Mesenteric fat pad (tissue), 1 donor: ENCODE measurements at places on chromosomes 16 and 17.

DNA sequence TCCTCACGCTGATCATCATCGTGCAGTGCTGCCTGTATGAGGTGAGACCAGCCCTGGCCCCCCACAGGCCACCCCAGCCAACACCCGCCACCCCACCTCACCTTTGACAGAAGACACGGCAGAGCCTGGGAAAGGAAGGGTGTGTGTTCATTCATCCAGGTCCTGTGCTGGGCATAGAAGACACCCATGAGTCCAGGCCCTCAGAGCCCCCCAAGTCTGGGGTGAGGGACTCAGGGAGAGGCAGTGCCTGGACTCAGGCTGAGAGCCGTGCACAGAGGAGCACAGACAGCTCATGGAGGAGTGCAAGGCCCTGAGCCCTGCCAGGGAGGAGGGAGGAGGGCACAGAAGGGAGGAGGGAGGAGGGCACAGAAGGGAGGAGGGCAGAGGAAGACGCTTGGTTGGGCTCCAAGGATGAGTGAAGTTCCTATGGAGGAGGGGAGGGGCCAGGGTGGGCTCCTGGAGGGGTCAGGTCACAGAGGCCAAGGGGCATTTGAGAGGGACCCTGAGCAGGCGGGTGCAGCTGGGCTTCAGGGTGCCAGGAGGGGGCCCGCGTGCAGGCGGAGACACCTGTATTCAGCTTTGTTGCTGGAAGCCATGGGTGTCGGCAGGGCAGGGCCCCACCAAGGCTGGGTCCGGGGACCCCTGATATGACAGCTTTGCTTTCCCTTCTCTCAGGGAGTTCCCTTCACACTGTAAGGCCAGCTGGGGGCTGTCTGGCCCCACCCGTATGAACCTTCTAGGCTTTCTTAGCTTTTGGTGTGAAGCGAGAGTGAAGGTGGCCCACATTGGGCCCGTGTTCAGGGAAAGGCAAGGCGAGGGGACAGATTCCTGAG, 11.4 kb downstream of the TAX1BP3 start:
- no peak for DNase-seq

DNA sequence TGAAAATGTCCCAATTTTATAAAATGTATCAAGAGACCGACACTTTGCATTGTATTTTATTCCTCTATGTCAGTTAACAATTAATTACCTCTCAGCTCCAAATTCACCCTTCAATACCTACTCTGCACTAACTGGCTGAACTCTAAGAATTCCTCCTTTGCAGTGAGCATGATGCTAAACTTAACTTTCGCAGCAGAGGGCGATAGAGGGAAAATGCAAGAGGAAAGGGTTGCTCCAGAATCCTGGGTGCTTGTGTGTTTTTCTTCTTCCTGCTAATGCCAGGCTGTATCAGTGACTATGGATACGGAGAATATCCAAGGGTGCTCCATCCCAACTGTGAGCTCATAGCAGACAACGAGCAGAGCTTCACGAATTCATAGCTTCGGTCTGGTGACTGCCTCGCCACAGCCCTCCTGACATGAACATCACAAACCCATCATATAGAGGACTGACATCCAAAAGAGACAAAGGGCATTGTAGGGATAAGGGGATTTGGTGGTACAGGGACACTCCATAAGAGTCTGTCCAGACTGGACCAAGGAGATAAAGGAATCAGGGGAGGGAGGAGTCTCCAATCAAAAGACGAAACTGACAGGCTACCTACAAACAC, 172.9 kb downstream of the STX8 start:
- DNase-seq: no peak

DNA sequence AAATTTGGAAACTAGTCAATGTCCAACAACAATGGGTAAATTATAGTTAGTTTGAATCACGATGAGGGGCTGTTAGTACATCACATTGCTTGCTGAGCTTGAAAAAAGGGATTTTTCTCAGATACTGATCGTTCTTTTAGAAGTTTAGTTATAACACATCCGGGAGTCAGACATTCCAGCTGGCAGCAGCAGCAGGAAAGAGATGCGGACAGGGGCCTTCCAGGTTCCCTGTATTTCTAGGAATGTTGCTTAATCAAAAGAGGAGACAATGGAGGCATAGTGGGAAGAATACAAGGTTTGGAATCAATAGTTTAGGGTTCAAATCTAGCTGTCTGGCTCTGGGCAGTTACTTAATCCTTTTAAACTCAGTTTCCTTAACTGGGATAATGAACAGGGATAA, 27.8 kb downstream of the CDK5R1 start:
- DNase-seq: no peak

DNA sequence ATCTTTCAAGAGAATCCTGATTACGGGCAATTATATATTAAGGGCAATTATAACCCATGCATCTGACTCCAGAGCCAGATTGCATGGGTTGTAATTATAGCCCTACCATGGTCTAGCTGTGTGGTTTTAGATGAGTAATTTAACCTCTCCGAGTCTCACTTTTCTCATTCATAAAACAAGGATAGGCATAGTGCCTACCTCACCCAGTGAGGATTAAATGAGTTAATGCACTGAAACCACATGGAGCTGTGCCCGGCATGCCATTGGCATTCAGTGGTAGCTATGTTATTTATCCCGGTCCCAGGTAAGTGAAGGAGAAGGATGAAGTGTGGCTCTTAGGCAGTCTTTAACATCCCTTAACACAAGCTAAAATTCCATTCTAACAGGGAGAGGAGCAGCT, 6.3 kb downstream of the SNX20 start:
- no peak for DNase-seq

DNA sequence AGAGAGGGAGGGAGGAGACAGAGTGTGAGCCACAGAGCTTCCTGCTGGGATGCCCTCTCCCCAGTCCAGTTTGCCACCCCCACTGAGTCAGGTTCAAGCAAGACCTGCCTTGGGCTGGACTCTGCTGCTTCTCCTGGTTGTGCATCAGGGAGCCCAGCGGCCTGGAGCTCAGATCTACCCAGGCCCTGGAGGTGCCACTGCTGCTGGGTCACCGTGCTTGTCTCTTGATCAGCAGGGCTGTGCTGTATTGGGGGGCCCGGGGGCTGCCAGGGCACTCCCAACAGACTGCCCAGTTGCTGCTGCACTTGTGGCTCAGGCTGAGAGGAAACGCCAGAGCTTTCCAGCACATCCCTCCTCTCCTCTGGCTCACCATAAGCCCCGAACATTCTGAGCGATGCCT, 8.9 kb downstream of the TLE7 start:
- DNase-seq: peak; percentile 47

- no peak for DNase-seq
These were observed 2.9 kb downstream of the NUP93 start for GRCh38 chr16:56732832-56733231.

GRCh38 chr17:44584443-44584842, 27.2 kb downstream of the FZD2 start:
- no peak for DNase-seq

GRCh38 chr17:31693433-31694220, 165.4 kb downstream of the COPRS start:
- DNase-seq: no peak

DNA sequence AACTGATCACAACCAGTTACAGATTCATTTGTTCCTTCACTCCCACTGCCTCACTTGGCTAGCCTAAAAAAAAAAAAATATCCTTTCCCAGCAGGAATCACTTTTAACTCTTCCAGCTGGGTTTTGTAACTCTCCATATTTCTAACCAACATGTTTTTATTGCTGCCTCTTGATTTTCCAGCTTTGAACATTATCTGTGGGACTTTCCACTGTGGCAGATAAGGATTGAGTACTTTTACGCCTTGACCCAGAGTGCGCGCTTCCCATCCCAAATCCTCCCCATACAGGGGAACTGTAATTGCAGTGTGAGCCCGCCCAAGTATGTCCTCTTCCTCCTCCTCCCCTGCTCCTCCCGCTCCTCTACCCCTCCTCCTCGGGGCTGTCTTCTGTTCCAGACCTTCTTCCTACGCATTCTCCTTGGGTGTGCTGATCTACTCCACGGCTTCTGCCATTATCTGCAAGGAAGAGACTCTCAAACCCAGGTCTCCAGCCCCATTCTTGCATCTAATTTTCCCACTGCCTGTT, 43.4 kb downstream of the CYB5D2 start:
- DNase-seq: peak; percentile 39

- no peak for DNase-seq
These were observed 12.9 kb downstream of the ITGAX start for GRCh38 chr16:31367853-31368252.

GRCh38 chr16:60541535-60541934, 1494.7 kb downstream of the CDH8 start:
- no peak for DNase-seq

DNA sequence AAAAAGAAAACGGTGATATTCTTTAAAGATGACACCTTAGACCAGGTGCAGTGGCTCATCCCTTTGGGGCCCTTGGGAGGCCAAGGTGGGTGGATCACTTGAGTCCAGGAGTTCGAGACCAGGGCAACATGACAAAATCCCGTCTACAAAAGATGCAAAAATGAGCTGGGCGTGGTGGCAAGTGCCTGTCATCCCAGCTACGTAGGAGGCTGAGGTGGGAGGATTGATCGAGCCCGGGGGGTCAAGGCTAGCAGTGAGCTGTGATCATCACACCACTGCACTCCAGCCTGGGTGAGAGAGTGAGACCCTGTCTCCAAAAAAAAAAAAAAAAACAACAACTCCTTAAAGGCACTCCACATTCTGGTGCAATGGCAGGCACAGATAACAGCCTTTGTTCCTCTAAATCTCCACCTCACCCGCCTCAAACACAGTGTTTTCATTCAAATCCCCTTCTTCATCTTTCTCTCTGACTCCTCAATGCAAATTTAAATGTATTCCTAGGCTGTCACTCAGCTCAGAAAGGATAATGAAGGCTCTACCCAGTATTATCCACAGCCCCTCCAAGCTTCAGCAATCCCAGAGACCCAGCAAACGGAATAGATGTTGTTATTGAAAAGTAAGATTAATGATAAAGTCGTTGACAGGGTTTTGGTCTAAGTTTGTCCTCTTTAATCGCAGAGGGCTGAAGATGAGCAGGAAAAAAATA, 56.2 kb upstream of the CACNG5 start:
- no peak for DNase-seq

DNA sequence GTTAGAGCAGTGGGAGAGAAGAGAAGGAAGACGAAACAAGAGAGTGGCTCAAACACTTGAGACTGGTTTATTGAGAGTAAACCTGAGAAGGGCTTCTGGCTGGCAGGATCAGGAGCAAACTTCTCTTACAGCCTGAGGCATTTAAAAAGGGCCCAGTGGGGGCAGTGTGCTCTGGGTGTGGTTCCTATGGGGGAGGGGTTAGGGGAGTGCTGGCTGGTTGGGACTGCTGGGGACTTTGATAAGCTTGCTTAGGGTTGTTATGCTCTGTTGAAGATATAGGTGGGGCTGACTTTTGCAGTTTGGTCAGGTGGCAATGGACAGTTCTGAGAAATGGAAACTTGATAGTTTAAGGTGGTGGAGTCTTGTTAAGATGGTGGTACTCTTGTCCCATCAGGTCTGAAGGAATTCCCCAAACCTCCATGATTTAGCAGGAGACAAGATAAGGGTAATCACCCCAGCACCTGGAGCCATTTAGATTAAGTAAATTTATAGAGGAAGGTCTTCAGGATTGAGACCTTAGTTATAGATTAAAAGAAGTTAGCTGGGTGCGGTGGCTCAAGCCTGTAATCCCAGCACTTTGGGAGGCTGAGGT, 79.3 kb downstream of the EMP2 start:
- no peak for DNase-seq

- DNase-seq: peak; percentile 86
These were observed 1.0 kb downstream of the IRX3 start for GRCh38 chr16:54285414-54286089.

DNA sequence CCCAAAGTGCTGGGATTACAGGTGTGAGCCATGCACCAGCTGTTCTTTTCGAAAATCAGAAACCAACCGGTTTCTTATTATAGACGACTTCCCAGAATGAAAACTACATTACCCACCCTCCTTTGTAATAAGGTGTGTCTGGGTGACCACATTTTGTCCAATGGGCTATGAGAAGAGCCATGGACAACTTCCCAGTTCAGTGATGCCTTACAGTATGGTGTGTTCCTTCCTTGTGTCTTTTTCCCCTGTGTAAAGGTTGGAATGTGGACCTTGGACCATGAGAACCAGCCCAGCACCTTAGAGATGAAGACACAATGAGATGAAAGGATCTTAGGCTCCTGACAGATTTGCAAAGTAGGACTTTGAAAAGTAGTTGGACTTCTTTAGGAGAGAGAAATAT, 85.0 kb upstream of the ATF7IP2 start:
- DNase-seq: no peak

- no peak for DNase-seq
These were observed 240.9 kb downstream of the CDH11 start for GRCh38 chr16:64880994-64881393.

- DNase-seq: no peak
These were observed 295.3 kb upstream of the PMFBP1 start for GRCh38 chr16:72467157-72467759.

DNA sequence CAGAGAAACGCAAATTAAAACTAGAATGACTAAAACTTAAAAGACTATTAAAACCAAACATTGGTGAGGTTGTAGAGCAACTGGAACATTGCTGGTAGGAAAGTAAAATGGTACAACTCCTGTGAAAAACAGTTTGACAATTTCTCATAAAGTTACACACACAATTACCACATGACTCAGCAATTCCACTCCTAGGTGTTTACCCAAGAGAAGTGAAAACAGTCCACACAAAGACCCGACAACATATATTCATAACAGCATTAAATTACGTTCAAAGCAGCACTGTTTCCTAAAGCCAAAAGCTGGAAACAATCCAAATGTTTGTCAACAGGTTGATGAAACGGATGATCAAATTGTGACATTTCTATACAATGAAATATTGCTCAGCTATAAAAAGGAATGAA, 26.5 kb upstream of the ALOX12 start:
- DNase-seq: no peak

- peak; percentile 79 for DNase-seq
These were observed 53.7 kb downstream of the SF3B3 start for GRCh38 chr16:70577256-70577698.

DNA sequence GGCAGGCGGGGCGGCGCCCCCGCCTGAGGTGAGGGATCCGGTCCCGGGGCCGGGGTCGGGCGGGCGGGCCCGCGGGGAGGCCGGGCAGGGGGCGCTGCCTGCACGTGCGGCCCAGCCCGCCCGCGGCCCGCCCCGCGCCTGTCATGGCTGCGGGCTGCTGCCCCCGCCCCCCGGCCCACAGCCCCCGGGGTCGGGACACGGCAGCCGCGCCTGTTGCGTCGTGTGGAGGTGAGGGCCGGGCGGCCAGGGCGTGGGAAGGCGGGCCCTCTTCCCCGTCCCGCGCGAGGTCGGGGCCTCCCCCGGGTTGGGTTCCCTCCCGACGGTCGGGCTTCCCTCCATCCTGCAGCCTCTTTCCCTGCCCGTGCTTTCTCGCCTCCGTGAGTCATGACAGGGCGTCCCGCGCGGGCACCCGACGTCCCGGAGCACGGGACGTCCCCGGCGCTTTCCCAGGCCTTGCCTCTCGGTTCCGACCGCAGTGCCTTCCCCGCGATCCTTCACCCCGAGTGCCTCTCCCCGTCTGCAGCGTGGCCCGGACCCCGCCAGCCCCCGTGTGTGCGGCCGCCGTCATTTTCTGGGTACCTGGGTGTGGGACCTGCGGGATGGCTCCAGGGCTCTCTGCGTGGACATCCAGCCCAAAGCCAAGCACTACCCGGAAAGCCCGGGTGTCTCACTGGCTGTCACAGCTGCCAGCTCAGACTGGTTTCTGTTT, 76.7 kb downstream of the CHD9 start:
- peak; percentile 91 for DNase-seq

- peak; percentile 91 for DNase-seq
These were observed at the start of gene ARHGAP44 for GRCh38 chr17:12789481-12790248. ARHGAP44 (plus strand) TSS chr17:12789498; CDS start chr17:12789839, 341 bp downstream.
